CD4-positive, alpha-beta T cell treated with Interleukin-12 subunit alpha and Interleukin-12 subunit beta, for 1 hour (primary cell): ENCODE measurements at places on chromosomes 13 and 19.
A peak's percentile ranks its signal among the peaks of the same experiment; 100 is the strongest.

DNA sequence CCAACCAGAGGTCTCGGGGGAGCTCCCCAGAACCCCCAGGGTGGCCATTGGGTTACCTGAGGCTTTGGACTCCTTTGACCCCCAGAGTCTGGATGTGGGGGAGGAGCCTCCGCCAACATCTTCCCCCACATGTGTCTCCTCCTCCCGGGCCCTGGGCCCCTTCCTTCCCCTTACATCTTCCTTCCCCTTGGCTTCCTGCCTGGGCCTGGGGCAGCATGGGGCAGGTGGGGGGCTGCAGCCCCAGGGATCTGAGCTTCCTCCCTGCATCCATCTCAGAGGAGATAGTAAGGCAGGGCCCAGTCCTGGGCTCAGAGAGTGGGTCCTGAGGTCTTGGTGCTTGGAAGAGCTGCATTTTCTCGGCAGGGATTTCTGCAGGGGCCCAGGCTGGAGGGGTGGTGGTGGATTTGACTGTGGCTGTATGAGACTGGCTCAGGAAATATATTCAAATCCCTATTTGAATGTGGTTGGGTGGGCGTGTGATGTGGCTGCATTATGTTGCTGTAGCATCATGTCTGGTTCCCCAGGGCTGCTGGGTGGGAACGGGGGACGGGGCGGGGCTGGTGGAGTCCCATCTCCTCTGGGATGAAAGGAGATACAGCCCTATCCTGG lies 919 bp downstream of the VAV1 start:
- DNase-seq, result peak; percentile 49

DNA sequence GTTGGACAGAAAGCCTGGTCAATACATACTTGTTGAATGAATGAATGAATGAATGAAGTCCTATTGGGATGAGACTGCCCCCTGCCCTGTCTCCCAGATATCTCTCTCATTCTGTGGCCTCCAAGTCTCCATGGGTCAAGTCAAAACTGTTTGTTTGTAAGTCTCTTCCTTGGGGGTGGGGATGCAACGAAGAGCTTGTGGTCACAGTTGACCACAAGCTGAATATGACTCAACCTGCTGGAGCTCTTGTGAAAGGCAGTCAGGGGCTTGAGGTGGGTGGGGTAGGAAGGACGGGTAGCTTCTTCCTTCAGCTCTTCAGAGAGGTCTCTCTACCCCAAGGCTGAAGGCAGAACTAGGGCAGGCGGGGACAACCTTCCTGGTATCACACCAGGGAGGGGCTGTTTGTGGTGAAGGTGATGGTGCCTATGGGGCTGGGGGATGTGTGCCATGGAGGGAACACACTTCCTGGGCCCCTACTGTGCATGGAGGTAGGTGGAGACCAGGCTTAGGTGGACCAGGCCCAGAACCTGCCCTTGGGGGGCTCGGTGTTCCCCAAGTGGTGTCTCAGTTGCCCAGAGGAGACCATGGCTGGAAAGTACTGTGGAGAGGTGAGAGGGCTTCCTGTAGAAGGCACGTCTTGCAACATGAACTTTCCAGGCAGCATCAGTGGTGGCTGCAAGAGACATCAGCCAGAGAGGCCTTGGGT lies 8.0 kb downstream of the MYO1F start:
- peak; percentile 83 for DNase-seq

DNA sequence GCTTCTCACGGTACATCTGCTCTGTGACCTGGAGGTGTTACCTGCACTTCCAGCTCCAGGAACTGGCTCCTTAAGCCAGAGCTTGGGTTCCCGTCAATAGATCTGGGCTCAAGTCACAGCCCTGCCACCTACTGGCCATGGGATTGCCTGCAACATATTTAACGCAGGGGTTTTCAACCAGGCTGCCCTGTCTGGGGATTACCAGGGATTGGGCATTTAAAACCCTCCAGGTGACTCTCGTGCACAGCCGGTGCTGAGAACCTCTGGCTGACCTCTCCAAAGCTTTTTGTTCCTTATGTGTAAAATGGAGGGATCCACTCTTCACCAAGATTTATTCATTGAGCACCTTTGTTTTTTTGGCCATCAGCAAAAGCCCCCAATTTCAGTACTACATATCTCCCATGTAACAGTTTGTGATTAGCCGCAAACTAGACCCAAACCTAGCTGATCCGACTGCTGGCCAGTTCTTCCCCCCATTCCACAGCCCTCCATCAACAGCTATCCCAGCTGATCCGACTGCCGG lies 76.6 kb upstream of the STK24 start:
- peak; percentile 74 for DNase-seq

DNA sequence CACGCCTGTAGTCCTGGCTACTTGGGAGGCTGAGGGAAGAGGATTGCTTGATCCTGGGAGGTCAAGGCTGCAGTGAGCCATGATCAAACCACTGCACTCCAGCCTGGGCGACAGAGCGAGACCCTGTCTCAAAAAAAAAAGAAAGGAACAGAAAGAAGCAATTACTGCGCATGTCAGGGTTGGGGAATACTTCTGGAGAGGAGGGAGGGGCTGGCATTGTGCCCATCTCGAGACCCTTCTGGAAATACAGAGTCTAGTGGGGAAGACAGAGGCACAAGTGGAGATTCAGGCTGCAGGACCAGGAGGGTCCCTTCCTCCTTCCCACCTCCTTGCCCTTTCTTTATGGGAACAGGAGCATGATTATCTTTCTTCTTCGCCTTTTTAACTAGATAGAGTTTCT lies 30.8 kb downstream of the PRR22 start:
- DNase-seq, result no peak

GRCh38 chr19:31670931-31671330 lies 321.7 kb upstream of the TSHZ3 start:
- DNase-seq, result no peak

- no peak for DNase-seq
These were observed 7.3 kb downstream of the IGSF23 start for GRCh38 chr19:44620667-44621066.

- DNase-seq, result no peak
These were observed 604 bp downstream of the THSD1 start for GRCh38 chr13:52405369-52405766.

- no peak for DNase-seq
These were observed 3.4 kb downstream of the TMEM145 start for GRCh38 chr19:42316223-42317211.

GRCh38 chr19:1452802-1453524 lies 3.0 kb downstream of the APC2 start:
- no peak for DNase-seq

GRCh38 chr19:28652765-28653164 lies 560.2 kb downstream of the UQCRFS1 start:
- DNase-seq, result no peak

DNA sequence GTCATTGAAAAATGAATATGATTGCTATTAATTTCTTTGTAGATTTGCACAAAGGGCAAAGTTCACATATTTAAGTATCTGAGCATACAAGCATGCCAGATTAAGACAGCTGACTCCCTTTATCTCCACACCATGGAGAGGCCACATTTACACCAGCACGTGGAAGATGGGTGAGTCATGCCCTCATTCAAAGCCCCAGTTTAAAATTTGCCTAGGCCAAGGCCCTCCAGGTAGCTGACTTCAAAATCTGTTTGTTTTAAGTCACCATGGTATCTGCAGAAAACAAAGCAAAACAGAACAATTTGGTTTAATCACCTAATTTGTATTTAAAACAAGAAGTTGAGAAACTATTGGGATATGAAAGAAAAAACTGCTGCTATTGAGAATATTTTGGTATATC lies 109.2 kb downstream of the ESD start:
- DNase-seq, result no peak

DNA sequence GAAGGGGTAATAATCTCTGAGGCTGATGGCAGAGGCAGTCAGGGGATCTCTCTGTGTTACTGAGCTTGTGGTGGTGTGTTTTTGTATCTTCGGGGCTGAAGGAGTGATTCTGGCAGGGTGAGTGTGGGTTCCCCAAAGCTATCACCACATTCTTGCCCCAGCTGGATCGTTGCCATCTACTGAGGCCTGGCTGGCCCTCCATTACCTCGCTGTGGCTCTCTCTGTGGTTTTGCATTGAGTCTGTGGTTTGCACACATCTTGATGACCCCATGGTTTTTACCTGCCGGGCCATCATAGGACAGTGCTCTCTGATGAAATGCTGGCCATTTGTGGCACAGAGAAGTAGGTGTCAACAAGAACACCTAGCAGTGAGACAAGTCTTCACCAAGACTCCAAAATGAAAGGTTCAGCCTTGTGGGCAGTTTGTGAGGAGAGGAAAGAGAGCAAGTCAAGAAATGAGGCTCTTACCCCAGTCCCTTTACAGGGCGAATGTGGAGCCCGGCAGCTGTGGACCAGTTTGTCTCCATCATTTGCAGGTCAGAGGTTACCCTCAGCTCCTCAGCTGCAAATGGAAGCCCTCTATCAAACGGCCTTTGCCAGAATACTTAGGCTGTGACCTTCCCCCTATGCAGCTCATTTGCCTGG lies 69.0 kb upstream of the NPAS1 start:
- peak; percentile 25 for DNase-seq

DNA sequence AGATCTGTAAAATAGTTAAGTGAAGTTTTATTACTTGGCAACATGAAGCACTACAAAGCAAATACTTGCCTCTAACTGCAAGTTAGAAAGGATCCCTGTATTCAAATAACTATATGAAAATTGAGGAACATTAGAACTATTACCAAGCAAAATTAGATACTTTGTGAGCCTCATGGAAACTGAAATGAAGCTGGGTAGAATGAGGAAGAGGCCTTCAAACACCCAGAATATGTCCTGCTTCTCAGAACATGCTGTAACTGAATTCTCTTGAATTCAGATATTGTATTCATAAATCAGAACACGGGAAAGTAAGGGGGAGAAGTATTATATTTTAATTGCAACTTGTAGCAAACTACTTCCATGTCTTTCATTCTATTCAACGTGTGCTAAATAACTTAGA lies 947.9 kb downstream of the PCDH17 start:
- no peak for DNase-seq

DNA sequence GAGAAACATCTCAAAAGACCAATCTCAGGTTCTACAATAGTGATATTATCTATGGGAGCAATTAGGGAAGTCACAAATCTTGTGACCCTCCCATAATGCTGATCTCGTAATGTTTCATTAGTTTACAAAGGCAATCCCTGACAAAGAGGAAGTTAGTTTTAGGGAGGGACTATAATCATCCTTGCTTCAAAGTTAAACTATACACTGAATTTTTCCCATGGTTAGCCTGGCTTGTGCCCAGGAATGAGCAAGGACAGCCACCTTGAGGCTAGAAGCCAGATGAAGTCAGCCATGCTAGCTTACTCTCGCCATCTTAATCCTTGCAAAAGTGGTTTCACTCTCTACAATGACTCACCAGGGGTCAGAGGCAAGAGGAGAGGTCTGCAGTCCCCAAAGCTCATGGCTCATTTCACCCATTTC lies 5.4 kb downstream of the CEACAM3 start:
- DNase-seq, result no peak

DNA sequence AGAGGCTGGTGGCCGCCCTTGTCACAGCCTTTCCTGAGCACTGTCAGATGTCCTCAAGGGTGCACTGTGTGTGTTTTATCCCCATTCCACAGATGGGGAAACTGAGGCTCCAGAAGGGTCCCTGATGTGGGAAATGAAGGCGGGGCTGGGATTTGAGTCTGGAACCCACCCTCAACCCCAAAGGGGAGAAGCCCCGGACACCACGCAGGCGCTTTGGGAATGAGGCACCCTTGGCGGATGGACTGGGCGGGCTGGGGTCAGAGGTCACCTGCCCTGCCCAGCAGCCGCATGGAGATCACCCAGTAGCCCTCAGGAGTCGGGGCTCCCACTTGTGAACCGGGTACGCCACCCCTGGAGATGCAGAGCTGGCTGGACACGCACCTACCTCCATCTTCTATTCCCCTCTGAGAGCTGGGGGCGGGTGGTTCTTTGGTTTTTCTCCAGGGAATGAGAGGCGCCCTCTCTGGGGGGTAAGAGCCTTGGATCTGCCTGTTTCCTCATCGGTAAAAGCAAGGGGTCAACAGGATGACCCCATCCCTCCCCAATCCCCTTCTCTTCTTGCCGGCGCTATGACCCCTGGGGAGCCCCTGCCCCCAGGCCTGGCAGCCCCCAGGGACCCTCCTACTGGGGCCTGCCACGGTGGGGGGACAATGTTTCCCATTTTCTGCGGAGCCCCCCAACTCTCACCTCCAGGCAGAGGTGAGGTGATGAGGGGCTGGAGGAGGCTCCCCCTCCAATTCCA lies 8.3 kb upstream of the ONECUT3 start:
- no peak for DNase-seq

- DNase-seq, result no peak
These were observed 17.7 kb upstream of the SEMA6B start for GRCh38 chr19:4577020-4577782.

DNA sequence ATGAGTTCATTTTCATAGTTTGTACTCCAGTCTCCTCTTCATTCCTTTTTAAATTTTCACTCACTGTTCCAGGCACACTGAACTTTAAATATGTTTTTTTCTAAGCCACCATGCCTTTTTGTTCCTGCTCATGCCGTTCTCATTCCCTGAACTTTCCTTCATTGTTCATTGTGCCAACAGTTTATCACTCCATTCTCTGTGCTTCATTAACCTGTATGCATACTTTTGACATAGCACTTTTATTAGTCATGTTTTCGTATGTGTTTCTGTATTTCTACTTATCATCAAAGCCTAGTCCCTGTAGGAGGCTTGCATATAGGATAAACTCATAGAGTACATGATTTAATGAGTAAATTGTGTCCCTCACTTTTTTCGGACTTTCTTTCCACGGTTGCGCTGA lies 65.3 kb downstream of the PCDH20 start:
- DNase-seq, result no peak

- DNase-seq, result no peak
These were observed 93.8 kb upstream of the ARHGEF7 start for GRCh38 chr13:111021270-111021669.

DNA sequence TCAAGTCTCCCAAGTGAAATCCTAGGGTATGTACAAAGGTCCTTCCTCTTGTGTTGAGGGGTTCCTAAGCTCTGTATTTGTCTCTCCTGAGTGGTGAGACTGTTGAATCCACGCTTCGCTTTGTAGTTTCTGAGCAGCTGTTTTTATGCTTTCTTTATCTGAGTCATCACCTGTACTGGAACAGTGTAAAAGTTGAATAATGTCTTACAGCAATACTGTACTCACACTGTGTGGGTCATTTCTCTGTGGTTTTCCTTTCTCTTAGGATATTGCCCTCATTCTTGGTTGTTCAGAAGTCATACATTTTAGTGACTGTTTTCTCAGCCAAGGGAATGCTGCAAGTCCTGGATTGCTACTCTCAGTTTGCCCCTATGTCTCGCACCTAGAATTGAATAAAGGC lies 1596.6 kb downstream of the SLITRK5 start:
- no peak for DNase-seq

GRCh38 chr13:90918536-90918935 lies 429.0 kb upstream of the MIR17HG start:
- no peak for DNase-seq

DNA sequence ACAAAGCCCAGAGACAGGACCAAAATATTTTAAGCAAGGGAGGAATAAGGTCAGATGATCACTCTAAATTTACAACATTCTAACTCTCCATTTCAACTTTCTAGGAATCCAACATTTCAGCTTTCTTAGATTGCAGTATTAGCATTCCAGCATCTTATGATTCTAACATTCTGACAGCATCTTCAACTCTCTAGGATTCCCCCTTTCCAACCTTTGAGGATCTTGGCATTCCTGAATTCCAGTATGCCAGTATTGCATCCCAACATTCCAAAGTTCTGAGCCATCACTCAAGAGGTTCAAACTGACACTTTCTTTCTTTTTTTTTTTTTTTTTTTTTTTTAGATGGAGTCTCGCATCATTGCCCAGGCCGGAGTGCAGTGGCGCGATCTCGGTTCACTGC lies 13.8 kb downstream of the TGFB1 start:
- no peak for DNase-seq
